ENCODE measurements at places on chromosomes 5 and 9.

DNA sequence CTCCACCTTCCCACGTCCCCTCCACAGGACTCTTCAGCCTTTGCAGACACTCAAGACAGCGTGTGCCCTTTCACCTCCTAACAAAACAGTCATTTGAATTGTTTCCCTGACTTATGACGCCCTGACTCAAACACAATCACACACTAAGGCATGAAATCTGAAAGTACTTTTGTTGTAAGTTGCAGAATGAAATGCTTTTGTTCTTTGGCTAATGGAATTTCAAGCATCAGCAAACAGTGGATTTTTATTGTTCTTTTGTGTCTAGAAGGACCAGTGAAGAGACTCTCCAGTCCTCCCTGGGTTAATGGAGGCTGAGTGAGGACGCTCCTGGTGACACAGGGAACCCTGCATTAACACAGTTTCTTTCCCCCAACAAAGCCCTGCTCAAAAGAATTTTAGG lies 380.1 kb downstream of the CTNND2 start:
- DNase-seq: no peak

- DNase-seq: no peak
Measured at GRCh38 chr5:406041-406440, 36.9 kb upstream of the EXOC3 start.

GRCh38 chr5:111124793-111125192 lies 32.6 kb downstream of the WDR36 start:
- DNase-seq: no peak

GRCh38 chr5:35010676-35011075 lies 37.1 kb downstream of the AGXT2 start:
- no peak for DNase-seq

DNA sequence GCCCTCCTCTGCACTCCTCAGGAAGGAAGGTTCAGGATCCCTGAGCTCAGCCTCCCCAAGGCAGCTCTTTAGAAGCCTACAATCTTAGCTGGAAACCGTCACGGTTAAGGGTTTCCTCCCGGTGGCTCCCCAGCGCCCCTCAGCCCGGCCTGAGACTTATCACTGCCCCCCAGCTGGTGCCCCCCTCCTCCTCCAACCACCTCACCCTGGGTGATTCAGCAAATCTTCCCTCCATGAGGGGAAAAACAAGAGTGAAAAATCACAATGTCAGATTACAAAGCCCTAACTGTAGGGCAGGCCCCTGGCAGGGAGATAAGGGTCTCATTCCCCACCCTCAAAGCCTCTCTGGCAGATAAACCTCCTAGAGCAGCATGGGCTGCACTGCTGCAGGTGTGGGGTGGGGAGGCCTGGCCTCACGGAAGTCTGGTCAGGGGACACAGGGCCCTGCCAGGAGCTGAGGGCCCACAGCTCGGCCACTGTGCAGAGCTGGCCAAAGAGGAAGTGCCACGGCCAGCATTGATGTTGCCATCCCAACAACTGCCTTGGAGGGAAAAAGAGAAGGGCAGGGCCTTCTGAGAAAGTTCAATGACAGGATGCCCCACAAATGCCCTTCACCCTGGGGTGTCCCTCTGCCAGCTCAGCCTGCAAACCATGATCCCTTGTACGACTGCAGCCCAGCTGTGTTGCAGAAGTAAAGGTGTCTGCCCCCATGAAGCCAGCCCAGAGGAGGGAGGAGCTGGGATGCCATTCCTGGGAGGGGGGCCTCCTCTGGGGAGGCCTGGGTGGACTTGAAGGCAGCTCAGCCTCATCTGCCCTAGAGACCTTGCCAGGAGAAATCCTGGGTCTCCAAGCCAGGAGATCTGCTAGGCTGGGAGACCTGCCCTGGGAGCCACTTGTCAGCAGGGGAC lies 25.9 kb downstream of the GFI1B start:
- DNase-seq: no peak
